ELF-1 (cell line): ENCODE measurements at places on chromosomes 3 and 15.

- DNase-seq: no peak
These were observed 244.9 kb upstream of the MCTP2 start for GRCh38 chr15:93986400-93986984.

- no peak for DNase-seq
These were observed 126.5 kb downstream of the ADAMTS17 start for GRCh38 chr15:100215031-100215842.

DNA sequence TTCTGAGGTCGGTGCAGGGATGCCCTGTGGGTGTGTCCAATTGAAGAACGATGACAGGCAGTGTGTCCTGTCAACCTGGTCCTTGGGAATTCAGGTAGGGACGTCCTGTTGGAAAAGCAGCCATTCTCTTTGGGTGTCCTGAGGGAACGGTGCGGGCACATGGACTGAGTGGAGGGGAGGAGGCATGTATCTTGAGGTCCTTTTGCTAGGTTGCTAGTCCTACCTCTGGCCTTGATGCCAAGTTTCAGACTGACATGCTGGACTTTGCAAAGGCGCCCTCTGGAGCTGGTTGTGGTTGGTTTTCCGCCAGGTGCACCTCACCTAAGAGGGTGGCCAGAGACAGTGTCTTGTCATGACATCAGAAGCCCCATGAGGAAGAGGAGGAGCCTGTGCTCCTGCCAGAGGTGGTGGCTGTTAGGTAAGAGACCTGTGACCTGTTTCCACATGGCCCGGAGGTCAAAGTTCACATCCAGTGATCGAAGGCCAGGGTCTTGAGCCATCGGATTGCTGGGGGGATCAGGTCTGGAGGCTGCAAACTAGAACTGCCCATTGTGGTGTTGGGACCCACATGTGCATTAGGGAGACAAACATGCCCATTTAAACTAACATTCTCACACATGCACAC, 106.3 kb downstream of the SNRPN start:
- no peak for DNase-seq

GRCh38 chr3:127997961-127998360, 54.3 kb upstream of the SEC61A1 start:
- no peak for DNase-seq

DNA sequence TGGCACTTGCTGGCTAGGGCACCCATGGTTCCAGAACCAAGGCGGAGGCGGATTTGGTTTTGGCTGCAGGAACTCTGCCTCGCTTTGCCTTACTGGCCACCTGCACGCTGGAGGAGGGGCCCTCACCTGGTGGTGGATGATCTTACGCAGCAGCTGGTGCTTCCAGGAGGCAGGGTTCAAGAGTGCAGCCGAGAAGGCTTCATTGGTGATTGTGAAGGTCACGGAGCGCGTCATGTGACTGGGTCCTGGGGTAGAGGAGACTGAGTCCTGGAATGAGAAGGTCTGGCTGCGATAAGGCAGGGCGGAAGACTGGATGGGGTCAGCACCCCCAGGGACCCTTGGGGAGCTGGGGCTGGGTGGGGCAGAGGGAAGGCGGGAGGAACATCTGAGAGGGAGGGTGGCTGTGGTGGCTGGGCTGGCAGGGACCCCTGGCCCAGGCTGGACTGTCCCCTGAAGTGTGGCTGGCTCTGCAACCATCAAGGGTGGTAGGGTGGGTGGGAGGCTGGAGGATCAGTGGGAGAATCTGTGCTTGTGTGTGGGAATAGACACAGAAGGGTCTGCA, 25.8 kb upstream of the GOLGA6C start:
- DNase-seq: no peak

GRCh38 chr3:128113817-128114794, 9.5 kb downstream of the RUVBL1 start:
- no peak for DNase-seq

DNA sequence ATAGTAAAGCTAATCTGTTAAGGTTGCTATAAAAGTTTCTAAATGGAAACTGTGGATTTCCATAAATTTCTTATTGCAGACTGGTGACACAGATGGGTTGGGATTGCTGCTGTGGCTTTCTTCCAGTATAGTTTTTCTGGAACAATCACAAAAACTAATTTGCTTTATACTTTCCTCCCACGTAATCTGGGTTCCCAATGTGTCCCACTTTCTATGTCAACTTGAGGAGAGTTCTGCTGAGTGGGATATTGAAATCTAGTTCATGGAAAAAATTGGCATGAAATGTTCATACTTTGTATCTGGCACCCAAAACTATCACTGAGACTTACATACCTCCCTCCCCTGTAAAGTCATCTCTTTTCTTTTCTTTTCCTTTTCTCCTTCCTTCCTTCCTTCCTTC, 126.8 kb downstream of the TGFBR2 start:
- DNase-seq: no peak

- DNase-seq: no peak
These were observed 46.7 kb downstream of the ALCAM start for GRCh38 chr3:105413343-105413887.
